ENCODE measurements at places on chromosomes 1 and 21. TPM values are rescaled to one million over a fixed set of nuclear protein-coding genes. Genes with fewer than 3 reads are reported as not detected.

DSCAM gene
- not detected for total RNA-seq

GRCh38 chr1:176904057-176904751 lies 260.3 kb downstream of the ASTN1 start:
- no peak for DNase-seq

TCHH gene
- not detected for total RNA-seq

- no peak for DNase-seq
Measured at GRCh38 chr21:40641042-40641441, 205.9 kb downstream of the DSCAM start.

DNA sequence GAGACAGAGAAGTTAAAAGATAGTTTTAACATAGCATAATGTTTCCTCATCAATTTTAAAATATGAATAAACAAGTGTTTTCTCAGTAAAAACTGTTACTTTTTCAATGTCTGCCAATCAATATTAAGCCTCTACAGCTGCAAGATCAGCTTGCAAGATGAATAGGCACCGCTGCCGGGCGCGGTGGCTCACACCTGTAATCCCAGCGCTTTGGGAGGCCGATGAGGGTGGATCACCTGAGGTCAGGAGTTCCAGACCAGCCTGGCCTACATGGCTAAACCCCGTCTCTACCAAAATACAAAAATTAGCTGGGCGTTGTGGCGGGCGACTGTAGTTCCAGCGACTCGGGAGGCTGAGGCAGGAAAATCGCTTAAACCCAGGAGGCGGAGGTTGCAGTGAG lies 54.8 kb upstream of the SH3GLB1 start:
- no peak for DNase-seq

GRCh38 chr1:74317663-74318062 lies 82.5 kb downstream of the TNNI3K start:
- DNase-seq: no peak

OR10R2 gene
- not detected for total RNA-seq

- DNase-seq: no peak
Measured at GRCh38 chr1:25780318-25781129, 19.5 kb upstream of the SELENON start.

RORC gene
- total RNA-seq: 19.2 TPM

- no peak for DNase-seq
Measured at GRCh38 chr1:110130989-110131388, 18.7 kb downstream of the UBL4B start.

SPATA17 gene
- total RNA-seq: 3.3 TPM

- peak; percentile 86 for DNase-seq
Measured at GRCh38 chr1:115089420-115090185, at the start of gene TSPAN2. TSS of gene TSPAN2 (minus strand) at chr1:115089503. CDS start at chr1:115089432, 71 bp downstream.

GRCh38 chr1:20279509-20279908 lies 11.2 kb upstream of the VWA5B1 start:
- no peak for DNase-seq

APOBEC4 gene
- not detected for total RNA-seq

GRCh38 chr1:178702146-178702545 lies 22.9 kb upstream of the RALGPS2 start:
- no peak for DNase-seq

GRCh38 chr1:232393010-232393409 lies 236.9 kb downstream of the SIPA1L2 start:
- DNase-seq: no peak

FCRL2 gene
- total RNA-seq: not detected

- DNase-seq: peak; percentile 77
Measured at GRCh38 chr1:112501810-112502641, 6.7 kb upstream of the WNT2B start.

DNA sequence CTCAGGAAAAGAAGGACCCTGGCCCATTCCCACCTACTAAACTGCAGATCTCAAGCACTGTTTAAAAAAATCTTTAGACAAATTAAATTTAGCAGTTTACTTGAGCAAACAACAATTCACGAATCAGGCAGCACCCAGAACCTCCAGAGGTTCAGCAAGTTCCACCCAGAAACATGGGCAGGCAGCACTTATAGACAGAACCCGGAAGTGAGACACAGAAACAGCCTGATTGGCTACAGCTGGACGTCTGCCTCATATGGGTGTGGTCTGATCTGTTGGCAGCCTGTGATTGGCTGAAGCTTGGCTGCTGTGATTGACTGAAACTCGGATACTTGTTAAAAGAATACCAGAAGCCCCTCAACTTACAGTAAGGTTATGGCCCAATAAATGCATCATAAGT lies 34.7 kb upstream of the COL6A2 start:
- DNase-seq: no peak

GRCh38 chr1:71668065-71668464 lies 587.2 kb upstream of the ZRANB2 start:
- DNase-seq: no peak

NEGR1 gene
- 10.1 TPM for total RNA-seq

- no peak for DNase-seq
Measured at GRCh38 chr1:11377954-11378353, 101.0 kb upstream of the DISP3 start.

- no peak for DNase-seq
Measured at GRCh38 chr1:56837244-56837939, 17.2 kb upstream of the C8A start.

- DNase-seq: no peak
Measured at GRCh38 chr21:19340303-19340702, 936.7 kb upstream of the TMPRSS15 start.

DYNLT5 gene
- total RNA-seq: 0.89 TPM

GRCh38 chr21:28885853-28886177 lies 106.9 kb downstream of the LTN1 start:
- DNase-seq: no peak

- no peak for DNase-seq
Measured at GRCh38 chr1:213723187-213723586, 264.6 kb upstream of the PROX1 start.

UBASH3A gene
- not detected for total RNA-seq

- DNase-seq: no peak
Measured at GRCh38 chr1:116489231-116489697, 81.6 kb downstream of the CD58 start.

DPT gene
- 55.4 TPM for total RNA-seq

DNA sequence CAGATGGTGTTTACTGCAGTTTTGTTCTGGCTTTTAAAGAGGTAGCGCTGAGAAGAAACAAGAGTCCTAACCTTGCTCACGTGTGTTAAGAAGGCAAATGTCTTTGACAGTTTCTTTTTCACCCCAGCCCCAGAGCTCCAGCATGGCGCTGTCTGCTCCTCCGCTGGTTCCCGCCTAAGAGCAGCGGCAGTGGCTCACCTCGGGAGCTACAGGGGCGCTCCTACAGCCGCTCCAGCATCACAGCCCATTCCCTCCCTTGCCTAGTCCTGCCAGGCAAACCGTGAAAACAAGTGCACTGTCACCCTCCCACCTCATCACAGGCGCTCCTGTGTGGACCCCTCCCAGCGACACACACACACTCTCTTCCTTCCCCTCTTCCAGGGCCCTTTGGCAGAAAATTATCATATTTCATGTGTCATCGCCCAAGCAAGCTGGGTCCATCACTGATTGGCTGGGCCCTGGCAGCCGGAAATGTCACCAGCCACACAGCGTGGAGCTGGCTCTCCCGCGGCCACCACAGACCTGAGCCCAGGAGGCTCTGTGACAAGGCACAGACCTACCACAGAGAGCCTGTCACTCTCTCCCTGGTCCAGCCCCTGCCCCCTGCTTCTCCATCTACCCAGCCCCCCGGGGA lies 1.2 kb upstream of the HIVEP3 start:
- peak; percentile 19 for DNase-seq

KRTCAP2 gene
- 173 TPM for total RNA-seq
